ENCODE measurements at places on chromosomes 2 and 18. TPM values are rescaled to one million over a fixed set of nuclear protein-coding genes. Genes with fewer than 3 reads are reported as not detected.

The IL36B gene
- not detected for total RNA-seq

The C1QL2 gene
- not detected for total RNA-seq

The PRKAG3 gene
- total RNA-seq, result not detected

The GAREM2 gene
- 1.3 TPM for total RNA-seq

The TGFA gene
- not detected for total RNA-seq

The MAPK4 gene
- total RNA-seq, result not detected

Data from placental pericyte (primary cell).